ENCODE measurements at places on chromosomes 4 and X.

DNA sequence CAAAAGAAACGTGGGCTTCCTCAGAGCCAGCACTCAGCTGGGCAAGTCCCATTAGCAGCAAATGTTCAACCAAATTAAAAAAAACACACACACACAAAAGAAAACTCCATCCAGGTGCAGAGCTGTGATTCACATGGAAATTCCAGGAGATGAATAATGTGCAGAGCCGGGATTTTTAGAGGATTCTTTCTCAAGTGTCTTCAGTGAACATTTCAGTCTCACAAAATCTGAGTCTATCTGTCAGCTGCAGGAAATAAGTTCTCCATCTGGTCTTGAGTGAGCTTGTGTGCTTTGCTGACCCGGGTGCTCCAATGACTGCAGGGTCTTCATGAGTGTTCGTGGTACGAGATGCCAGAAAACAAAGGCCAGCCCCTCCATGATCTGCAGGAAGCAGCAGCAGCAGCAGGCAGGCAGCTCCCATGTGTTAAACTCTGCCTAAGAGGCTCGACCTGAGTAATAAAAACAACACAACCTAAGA is 44.3 kb downstream of the RASGEF1B start:
- no peak for DNase-seq

GRCh38 chrX:72536542-72536941 is 36.1 kb downstream of the HDAC8 start:
- no peak for DNase-seq

DNA sequence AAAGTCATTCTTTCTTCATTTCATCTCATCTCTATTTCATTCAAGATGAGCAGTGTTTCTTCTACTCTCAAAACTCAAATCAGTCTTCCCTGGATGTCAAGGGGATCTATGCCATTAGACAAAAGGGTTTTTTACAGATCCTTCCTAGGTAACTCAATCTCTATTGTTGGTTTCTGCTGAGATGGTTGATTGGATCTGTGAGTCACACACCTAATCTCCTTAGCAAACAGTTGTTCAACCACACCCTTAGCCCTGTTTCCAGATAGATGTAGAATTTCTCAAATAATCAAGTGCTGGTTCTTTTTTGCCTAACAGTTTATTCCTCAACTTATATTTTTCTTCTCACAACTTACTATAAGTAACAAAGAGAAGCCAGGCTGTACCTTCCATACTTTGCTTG is 200.5 kb downstream of the KDR start:
- no peak for DNase-seq

DNA sequence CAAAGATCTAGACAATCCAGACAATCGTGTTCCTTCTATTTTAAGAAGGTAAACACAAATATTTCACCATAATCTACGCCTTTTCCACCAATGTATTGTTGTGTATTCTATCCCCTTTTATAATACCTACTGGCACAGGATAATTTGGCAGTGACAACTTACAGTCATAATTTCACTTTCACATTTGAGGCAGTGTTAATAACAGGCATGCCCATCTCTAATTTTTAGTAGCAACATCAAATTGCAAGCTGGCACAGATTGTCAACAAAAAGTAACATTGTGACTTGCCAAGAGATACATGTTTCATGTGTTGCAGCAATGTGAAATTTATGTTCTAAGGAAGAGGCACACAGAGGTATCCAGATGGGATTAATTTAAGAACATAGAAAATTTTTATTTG is 912.5 kb upstream of the PABPC4L start:
- no peak for DNase-seq

DNA sequence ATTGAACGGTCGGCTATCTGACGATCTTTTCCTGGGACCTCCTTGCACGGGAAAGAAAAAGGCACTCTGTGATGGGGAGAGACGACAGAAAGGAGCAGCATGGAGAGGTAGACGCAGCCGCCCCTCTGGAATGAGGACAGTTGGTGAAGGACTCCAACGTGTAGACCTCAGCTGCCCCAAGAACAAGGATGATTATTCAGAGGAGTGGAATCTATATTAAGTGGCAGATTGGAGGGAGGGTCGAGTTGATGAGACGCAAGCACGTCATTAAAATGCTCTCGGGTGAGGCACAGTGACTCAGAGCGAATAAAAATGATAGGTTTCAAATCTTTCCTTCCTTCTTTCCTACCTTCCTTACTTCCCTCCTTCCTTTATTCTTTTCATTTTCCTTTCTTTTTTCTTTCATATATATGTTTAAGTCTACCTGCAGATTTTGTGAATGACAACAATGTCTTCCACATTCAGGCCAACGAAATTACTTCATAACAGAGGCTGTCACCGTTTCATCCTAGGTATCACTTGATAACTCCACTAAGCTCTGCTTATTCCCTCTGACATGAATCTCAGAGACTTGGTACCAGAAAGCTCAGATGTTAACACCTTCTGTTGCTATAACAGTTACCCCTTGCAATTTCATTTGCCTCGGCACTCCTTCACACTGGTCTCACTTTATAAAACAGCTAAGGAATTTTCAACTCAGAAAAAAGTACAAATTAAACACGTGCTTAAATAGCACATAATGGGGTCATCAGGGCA is 110.0 kb upstream of the PPARGC1A start:
- no peak for DNase-seq

DNA sequence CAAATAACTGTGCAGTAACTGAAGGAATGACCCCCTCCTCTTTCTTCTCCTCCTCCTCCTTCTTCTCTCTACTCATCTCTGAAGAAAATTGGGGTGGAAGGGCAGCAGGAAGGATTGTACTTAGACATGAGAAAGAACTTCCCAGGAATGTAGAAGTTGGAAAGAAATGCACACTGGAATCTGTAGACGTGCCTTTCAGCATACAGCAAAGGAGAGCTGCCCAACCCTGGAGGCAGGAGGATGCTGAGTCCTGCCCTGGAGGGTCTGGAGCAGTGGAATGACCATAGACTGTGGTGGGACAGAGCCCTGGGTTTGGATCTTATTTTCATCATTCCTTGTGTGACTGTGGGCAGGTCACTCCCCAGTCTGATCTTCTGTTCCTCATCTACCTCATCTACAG is 80.1 kb downstream of the PJA1 start:
- no peak for DNase-seq

All from stimulated activated CD4-positive, alpha-beta T cell treated with anti-CD3 and anti-CD28 coated beads, TNF-alpha, amount 100 ng/mL, for 1 hour (primary cell).